GM04504 (cell line): ENCODE measurements at places on chromosomes 4 and X.
A peak's percentile ranks its signal among the peaks of the same experiment; 100 is the strongest.

DNA sequence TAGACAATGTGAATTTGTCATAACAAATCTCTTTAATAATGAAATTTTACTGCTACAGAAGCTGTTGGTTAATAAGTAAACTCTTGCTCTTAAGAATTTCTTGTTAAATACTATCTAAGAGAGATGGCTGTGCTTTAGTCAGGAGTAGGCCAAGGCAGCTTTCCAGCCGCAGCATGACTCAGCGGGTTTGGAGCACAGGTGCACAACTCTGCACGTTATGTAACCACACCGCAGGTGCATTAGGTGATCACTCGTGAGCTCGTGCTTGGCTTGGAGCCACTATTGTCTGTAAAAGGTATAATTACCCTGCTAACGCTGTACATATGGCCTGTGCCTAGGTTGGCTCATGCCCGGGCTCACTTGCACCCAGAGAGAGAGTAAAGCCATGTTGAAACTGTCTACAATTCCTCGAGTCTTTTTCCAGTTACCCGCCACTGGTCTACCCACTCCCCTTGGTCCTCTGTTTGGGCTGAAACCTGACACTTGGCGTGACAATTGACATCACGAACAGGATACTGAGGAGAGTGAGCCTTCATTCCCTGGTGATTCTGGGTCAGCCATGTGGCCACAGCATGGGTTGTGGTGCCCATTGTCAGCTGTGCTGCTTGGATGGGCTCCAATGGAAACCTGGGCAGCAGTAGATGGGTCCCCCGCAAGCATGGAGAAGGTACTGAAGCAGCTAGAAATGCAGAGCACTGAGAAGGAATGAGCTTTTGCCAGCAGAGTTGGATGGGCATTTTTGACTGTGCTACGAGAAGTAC is 18.4 kb upstream of the ANAPC4 start:
- DNase-seq, result no peak

DNA sequence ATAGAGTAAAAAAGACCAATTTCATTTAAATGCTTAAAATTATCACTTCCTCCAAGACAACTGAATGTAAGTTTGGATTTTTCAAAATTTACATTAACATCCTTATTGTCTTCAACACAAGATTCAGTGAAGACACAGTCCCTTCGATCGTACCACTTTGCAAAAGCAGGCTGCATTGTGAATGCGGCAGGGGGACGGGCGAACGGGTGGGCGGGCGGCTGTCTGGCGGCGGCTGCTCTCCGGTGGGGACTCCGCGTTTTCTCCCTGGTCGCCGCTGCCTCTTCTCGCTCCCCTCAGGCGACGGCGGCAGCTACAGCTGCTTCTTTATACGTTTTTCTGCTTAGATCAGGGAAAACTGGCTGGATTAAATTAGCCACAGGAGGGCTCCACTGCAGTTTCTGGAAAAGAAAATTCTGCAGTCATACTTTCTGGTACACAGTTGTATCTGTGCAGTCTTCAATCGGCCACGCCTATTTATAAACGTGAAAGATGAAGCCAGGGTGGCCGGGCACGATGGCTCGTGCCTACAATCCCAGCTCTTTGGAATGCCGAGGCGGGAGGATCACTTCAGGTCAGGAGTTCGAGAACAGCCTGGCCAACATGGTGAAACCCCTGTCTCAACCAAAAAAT is 33.9 kb upstream of the HPF1 start:
- DNase-seq, result peak; percentile 38

DNA sequence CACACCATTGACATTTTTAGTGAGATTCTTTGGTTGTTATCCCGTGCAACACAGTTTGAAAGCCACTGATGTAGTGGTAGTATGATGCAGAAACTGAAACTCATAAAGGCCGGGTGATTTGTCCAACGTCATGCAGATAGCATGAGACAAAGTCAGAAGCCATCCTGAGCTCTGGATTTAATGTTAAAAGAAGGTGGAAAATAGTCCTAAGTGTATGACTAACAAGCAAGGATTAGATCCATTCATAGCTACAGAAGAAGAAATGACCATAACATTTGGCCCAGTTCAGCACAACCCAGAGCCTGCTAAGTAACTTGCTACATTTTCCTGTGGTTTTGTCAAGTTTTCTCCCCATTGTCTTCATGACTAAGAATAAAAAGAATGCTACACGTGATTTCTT is 142.4 kb downstream of the AMELX start:
- peak; percentile 77 for DNase-seq

- no peak for DNase-seq
Measured at GRCh38 chr4:135282676-135283075, 1081.1 kb upstream of the PABPC4L start.

DNA sequence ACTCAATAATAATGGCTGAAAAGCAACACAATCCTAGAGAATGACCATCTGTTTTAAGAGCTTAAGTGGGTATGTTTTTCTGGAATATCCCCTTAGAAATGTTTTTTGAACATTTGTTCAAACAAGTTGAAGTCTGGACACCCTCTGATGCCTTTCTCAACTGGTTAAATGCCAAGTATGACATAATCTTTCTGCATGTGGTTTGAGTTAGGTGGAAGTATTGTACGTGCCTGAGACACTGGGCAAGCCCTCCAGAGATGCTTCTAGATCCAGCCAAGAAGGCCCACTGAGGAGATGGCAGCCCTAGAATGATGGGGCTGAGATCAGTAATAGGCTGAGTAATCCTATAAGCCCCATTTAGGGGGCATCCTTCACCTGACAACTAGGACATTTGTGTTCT is 493.1 kb downstream of the MAGEE1 start:
- DNase-seq, result no peak

DNA sequence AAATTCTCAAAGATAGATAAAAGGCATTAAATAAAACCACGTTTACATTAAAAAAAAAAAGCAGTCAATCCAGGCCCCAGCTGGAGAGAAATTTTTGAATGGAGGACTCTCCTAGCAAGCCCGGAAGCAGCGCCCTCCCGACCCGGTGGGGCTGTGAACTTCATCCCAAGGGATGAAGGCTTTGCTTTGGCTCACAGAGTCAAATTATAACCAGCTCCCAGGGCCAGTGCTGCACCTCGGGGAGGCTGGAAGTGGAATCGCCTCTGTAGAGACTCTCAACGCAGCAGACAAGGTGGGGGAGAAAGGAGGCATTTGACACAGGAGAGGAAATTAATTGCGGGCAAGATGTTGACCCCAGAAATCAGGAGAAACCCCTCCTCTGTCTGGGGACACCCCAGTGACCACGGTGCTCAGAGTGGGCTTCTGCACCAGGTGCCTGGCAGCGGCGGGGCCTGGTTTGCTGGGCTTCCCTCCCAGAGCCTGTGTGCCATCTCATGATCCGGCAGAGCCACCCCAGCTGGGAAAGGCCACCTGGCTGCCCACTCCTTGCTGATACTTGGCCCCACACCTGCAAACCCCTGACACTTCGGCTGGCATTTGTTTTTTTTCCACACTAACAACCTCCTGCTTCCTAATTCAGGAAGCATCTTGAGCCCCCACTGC is 71.7 kb downstream of the ABLIM2 start:
- DNase-seq, result no peak
